ENCODE measurements at places on chromosomes 6 and 20.

DNA sequence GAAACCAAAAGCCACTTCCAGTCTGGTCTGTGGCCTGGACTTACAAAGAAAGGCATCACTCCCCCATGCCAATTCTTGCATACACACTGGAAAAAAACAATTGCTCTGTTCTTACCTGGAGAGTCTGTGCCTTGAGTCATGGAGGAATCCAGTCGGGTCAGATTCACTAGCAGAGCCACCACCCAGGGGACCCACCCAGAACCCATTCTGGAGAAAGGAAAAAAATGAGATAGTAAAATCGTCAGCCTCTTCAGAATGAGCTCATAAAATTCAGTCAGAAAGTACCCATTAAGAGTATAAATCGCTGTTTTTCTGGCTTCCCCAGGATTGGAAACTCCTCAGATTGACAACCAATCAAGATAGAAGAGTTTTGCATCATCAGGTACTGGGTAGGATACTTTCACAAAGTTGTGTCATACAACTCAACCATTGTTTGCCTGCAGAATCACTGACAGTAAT is at the start of gene HLA-DOB:
Gene HLA-DOB (minus strand): TSS at position 257 of the 459 bp plus-strand sequence. CDS start 51 bp downstream, at position 206.
- DNase-seq = peak; percentile 32

- no peak for DNase-seq
Observed at GRCh38 chr20:64049060-64049877, at the start of gene SOX18. TSS of gene SOX18 (minus strand) at chr20:64049639. CDS start at chr20:64049516, 123 bp downstream.

GRCh38 chr20:18360635-18361034 is 72.3 kb downstream of the ZNF133 start:
- DNase-seq = no peak

DNA sequence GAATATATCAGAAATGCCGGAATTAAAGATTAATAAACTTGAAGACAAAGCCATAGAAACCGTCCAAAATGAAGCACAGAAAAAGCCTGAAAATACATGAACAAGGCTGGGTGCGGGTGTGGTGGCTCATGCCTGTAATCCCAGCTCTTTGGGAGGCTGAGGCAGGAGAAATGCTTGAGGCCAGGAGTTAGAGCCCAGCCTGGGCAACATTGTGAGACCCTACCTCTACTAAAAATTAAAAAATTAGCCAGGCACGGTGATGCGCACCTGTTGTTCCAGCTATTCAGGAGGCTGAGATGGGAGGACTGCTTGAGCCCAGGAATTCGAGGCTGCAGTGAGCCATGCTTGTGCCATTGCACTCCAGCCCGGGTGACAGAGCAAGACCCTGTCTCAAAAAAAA is 32.9 kb downstream of the REV3L start:
- no peak for DNase-seq

- DNase-seq = peak; percentile 97
Observed at GRCh38 chr20:25237610-25238318, 10.1 kb upstream of the PYGB start.

GRCh38 chr6:142843361-142843760 is 101.6 kb downstream of the HIVEP2 start:
- DNase-seq = no peak

DNA sequence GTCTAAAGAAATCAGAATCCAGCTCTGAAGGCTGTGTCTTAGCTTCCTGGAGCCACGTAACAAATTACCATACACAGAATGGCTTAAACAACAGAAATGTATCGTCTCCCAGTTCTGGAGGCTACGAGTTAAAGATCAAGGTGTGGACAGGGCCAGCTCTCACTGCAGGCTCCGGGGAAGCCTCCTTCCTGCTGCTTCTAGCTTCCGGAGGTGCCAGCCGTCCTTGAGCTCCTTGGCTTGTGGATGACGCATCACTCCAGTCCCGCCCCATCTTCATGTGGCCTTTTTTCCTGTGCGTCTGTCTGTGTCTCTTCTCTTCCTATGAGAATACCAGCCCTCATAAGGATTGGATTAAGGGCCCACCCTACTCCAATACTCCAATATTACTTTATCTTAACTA is 319.1 kb upstream of the QKI start:
- DNase-seq = no peak

- peak; percentile 80 for DNase-seq
Observed at GRCh38 chr20:47274401-47275108, 81.9 kb downstream of the ZMYND8 start.

DNA sequence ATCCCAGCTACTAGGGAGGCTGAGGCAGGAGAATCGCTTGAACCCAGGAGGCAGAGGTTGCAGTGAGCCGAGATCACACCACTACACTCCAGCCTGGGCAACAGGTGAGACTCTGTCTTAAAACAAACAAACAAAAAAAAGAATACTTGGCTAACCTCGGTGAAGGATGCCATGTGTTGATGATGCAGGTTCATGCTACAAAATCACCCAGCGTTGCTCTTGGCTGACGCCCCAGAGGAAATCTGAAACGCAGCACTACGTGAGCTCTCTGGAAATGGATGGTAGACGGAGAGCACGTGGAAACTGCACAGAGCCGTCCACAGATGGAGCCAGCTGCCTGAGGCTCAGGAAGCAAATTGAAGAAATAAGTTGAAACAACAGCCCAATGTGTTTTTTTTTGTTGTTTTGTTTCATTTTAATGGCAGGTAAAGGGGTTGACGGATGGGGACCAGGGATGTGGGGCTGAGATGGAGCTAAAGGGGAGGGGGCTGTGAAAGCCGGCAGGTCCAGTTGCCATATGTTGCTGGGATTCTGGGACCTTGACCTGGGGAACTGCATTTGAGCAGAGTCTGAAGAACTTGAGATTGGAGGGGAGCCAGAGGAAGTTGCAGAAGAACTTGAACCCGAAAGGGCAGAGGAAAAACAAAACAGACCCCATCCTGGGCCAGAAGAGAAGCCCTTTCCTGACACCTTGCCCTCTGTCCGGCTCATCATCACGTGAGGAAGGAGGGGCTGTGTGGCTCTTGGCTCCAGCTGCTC is 12.8 kb upstream of the MANBAL start:
- peak; percentile 62 for DNase-seq

DNA sequence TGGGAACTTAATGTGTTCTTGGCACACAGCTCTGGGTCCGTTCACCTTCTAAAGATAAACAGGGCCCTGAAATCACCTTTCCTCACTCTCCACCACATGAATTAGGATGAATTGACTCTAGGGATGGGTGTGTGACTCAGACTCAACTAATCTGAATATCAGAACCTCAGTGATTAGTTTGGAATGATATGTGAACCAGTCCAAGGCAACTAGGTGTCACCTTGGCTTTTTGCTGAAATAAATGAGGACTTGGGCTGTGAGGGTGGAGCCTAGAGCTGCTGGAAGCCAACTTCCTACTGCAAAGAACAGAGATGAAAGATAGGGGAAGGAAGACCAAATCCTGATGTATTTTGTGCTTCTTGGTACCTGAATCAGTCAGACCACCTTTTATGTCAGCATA is 132.0 kb upstream of the RNF24 start:
- DNase-seq = no peak

- DNase-seq = no peak
Observed at GRCh38 chr6:84539122-84539856, 225.1 kb downstream of the TBX18 start.

- DNase-seq = no peak
Observed at GRCh38 chr6:39083231-39083634, 31.8 kb downstream of the SAYSD1 start.

- no peak for DNase-seq
Observed at GRCh38 chr6:1388630-1389368, 577 bp upstream of the FOXF2 start.

GRCh38 chr20:478949-479429 is 16.7 kb upstream of the TBC1D20 start:
- peak; percentile 56 for DNase-seq

GRCh38 chr6:23073821-23074220 is 504.5 kb downstream of the HDGFL1 start:
- no peak for DNase-seq

GRCh38 chr20:34260208-34260942 is 19.2 kb downstream of the ASIP start:
- DNase-seq = no peak

- no peak for DNase-seq
Observed at GRCh38 chr6:71375676-71376075, 87.1 kb downstream of the OGFRL1 start.

- no peak for DNase-seq
Observed at GRCh38 chr20:24381886-24382285, 87.5 kb upstream of the SYNDIG1 start.

DNA sequence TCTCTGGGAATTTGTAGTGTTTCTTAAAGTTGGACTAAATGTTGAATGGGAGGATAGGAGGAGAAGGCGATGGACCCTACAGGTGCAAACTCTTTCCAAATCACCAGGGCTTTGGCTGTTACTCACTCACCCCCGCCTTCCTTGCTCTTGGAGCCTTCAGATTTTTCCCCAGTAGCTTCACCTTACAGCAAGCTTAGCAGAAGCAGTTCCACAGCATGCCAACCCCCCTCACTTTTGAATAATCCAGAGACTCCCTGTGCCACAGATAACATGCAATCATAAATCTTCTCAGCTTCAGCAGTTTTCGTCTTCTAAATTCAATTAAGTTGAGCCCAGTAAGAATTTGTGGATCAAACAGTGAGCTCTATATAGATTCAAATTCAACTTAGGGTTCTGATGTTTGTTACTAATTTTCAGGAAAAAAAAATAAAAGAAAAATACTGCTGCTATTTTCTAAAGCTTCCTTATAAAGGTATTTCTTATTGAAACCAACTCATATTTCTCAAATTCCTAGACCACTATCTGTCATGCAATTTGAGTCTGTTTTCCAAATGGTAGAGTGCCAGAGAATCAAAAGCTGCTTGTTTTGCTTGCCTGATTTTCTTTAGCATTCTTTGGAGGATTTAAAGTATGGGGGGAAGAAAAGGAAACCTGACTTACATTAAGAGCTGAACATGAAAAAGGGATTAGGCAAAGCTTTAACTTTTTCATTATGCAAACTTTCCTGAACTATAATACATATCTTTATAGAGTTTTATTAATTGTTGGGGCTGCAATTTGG is 166.4 kb downstream of the EYA4 start:
- DNase-seq = no peak

GRCh38 chr20:25865715-25866656 is 169.3 kb upstream of the ZNF337 start:
- peak; percentile 62 for DNase-seq

GRCh38 chr6:98946879-98947410 is 801 bp downstream of the FBXL4 start:
- DNase-seq = peak; percentile 5

DNA sequence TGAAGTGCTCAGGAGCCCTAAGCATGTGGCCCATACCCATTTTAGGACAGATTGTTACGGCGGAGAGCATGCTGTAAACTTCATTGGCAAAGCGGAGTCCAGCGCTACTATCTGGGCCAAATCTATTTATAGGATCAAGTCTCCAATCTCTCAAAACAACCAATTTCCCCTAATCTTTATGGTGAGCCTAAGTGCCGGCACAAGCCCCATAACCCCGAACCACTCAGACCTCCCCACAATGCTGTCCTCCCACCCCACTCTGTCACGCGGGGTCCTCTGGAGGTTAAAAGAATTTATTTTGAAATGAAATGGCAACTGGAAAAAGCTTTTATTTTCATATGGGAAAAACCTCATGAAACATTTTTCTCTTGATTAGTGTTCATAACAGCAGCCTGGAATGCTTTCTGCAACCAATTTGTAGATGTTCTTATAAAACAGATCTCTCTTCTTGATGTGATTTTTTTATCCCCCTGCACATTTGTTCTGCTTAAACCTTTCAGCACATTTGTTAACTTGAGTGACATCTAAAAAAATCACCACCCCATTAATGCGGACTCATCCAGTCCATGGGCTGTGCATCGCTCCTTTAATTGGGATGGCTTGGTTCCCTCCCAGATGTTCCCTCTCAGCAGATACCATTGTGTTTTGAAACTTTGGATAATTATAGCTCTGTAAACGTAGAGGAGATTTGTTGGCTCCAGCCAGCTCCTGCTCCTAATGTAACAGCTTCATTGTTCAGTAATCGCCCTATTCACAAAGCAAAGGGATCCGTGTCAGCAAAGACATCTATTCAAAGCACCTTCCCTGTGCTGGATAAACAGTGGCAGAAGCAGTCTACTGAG is 323.6 kb downstream of the CD83 start:
- DNase-seq = no peak

DNA sequence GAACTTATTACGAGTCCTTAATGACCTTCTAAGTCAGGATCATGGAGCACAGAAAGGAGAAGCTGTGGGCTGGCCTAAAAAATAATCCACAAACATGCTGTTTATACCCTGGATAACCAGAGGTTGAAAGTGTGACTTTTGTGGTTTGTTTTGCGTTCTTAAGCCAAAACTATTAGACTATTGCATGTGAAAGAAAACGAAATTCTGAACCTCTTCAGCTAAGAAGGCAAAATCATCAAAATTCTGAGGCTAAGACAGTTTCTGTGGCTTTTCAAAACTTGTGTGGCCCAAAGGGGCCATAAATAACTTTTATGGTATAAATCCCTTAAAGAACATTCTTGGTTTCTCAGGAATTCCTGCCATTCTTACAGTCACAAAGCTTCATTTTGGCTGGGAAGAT is 251.0 kb downstream of the UST start:
- DNase-seq = no peak

DNA sequence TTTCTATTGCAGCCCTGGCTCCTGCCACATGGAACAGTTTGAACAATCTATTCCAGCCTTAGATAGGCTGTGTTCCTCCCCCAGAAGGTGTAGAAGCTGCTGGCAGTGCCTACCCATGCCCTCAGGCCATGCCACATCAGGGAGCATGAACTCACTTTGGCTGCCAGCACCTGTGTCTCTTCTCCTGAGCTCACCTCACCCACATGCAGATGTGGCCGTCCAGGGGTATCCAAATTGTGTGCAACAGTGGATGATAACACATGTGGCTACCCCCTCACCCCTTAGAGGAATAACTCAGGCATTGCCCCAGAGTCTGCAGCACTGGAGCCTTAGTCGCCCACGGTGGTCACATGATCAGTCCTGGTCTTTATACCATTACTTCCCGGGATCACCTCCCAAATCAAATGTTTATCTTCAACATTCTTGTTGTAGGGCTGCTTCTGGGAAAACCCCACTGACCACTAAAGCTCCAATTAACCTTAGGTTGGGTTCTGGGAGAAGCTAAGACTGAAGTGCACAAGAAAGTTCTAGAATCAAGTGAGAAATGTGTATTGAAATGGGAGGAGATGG is 110.4 kb downstream of the BANF2 start:
- DNase-seq = no peak

DNA sequence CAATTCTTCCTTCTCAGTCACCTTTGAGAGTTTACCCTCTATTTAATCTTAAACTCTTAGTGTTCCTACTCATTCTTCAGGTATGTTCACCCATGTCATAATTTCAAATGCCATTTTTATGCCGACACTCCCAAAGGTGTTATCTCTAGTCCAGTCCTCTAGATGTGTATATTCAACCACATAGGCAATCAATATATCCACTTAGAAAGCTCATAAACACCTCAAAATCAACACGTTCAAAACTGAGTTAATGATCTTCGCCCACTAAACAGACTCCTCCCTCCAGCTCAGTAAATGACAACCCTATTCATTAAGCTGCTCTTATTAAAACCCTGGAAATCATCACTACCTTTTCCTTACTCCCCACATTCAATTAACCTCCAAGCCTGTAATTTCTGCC is 6.4 kb downstream of the OSTM1 start:
- no peak for DNase-seq

GRCh38 chr20:45951925-45952834 is 17.7 kb downstream of the PCIF1 start:
- no peak for DNase-seq

Data from suppressor macrophage (primary cell).